ENCODE measurements at places on chromosomes 3 and 15. TPM values are rescaled to one million over a fixed set of nuclear protein-coding genes. Genes with fewer than 3 reads are reported as not detected.

The GALNT15 gene
- total RNA-seq: not detected

- no peak for DNase-seq
These were observed 232.1 kb upstream of the LYSMD4 start for GRCh38 chr15:99965376-99965775.

- no peak for DNase-seq
These were observed 22.8 kb upstream of the SLC15A2 start for GRCh38 chr3:121871430-121871829.

GRCh38 chr3:182716114-182716688 lies 77.1 kb upstream of the ATP11B start:
- no peak for DNase-seq

DNA sequence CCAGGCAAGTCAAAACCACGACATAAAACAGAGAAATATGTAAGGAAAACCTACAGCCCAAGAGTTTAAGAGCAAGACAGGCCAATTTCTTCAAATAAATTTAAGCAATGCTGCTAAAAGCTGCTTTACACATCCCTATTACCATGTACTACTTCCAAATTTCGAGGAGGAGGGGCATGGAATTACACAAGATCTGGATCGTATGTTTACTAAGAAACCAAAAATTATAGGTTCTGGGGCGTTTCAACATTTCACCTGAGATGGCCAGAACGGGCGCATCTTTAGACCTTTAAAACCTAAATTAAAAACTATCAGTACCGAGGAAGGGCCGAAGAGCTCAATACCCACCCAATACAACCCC lies 664 bp upstream of the NR2C2 start:
- no peak for DNase-seq

DNA sequence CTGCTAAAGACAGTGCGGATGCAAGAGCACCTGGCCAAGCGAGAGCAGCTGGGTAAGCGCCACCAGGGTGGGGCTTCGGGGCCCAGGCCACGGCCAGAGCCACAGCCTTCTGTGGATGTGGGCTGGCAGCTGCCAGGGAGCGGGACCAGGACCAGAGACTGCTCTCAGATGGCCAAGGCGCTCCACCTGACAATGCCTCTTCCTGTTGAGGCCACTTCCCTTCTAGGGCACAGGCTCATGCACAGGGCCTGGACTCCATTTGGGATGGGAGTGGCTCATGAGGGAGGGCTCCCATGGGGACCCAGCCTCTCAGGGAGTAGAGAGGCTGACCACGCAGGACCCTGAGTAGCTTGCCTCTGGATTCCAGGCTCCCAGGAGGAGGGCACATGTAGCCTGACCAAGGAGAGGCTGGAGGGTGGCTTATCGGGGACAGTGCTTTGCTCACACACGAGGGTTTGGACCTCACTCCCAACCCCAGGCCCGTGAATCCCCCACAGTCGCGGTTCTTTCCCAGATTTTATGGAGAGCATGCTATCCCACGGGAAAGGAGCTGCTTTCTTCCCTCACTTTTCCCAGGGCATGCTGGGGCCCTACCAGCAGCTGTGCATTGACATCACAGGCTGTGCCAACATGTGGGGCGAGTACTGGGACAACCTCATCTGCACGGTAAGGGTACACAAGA lies 25.1 kb downstream of the ACAA1 start:
- DNase-seq: no peak

DNA sequence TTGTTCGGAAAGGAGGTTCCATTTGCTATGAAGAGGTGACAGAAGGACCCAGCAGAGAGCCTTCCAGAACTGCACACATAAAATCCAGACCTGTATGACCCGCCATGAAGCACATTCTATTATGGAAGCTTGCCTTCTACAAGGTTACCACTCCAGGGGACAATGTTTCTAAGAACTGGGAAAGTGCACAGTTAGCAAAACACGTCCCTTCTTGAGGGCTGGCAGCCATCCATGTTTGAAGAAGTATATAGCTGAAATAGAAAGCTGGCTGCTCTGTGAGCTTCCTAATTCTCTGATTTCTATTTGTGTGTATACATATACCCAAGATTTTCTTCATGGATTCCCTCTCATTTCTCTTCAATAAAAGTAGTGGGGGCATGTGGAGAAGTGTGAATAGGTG lies 74.6 kb downstream of the CNTN3 start:
- DNase-seq: no peak

- no peak for DNase-seq
These were observed 9.0 kb downstream of the GASK1A start for GRCh38 chr3:42988097-42988496.

The ADCY5 gene
- not detected for total RNA-seq

The ACVR2B gene
- total RNA-seq: 4.5 TPM

DNA sequence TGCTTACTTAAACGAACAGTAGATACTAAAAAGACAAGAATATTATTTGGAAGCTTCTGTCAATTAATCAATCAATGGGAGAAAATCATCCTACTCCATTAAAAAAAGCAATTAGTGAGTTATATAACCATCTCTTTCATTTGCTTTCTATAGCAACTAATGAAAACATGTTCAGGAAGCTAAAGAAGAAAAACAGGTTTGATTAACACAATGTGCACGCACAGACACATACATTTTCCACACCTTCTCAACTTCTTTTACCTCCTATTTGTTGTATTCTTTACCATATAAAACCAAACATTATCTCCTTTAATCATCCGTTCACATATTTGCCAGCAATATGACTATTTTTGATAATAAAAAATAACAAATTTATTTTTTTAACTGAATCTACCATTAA lies 111.3 kb downstream of the GBE1 start:
- no peak for DNase-seq

The CD200R1 gene
- total RNA-seq: 6.4 TPM

- DNase-seq: no peak
These were observed 119.1 kb downstream of the ROBO2 start for GRCh38 chr3:77158730-77159581.

GRCh38 chr3:30320392-30320791 lies 286.0 kb upstream of the TGFBR2 start:
- DNase-seq: no peak

DNA sequence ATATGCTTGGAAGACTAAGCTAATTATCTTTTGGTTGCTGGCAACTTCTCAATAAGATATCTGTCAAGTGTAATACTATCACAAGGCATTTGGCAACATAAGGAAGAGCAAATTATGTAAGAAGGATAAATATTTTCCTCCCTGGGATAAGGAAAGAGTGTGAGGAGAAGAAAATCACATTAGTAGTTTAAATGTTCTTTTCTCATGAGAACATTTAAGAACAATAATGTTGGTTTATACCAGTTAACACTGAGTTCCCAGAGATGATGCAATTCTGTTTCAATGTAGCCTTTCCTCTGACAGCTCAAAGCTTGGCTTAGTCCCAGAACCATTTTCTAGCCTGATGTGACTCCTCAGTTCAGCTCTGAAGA lies 66.1 kb upstream of the NPHP3 start:
- no peak for DNase-seq

GRCh38 chr15:68700455-68701123 lies 120.1 kb downstream of the ANP32A start:
- no peak for DNase-seq

The EPHB3 gene
- total RNA-seq: 0.13 TPM

DNA sequence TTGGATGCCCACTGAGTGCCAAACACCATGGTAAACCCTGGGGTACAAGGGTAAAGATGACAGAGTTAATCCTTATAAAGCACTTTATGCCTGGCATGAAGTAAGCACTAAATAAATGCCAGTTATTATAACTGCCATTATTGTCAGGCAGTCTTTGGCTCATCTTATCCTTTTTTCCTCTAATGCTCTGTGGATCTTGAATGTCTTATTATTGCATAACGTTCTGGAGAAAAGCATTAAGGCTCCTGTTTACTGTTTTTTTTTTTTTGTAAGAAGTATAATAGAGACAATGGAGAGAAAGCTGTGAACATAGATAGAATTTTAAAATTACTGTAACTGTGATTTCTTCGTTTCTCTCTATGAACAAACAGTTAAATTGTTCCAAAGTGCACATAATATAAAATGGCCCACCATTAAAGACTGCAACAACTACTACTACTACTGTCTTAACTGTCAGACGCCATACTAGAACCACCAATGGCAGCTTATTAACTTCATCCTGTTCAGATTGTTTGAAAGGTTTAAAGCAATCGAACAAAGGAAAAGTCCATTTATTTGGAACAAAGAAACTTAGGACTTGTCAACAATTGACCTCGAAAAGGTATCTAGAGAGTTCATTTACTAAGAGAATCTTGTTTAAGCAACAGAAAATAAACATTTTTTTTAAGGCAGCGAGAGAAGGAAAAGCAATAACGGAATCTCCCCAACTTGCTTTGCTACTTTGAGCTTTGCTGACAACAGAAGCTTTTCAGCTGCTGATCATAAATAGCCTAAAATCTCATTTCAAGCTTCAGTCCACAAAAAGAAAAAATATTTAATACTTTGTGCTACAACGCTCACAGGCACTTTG lies 520.7 kb downstream of the ROBO1 start:
- DNase-seq: no peak

GRCh38 chr3:159534496-159534895 lies 454.1 kb upstream of the IL12A start:
- DNase-seq: no peak

The AHSG gene
- total RNA-seq: not detected

- DNase-seq: no peak
These were observed 117.7 kb downstream of the GBE1 start for GRCh38 chr3:81643721-81644120.

DNA sequence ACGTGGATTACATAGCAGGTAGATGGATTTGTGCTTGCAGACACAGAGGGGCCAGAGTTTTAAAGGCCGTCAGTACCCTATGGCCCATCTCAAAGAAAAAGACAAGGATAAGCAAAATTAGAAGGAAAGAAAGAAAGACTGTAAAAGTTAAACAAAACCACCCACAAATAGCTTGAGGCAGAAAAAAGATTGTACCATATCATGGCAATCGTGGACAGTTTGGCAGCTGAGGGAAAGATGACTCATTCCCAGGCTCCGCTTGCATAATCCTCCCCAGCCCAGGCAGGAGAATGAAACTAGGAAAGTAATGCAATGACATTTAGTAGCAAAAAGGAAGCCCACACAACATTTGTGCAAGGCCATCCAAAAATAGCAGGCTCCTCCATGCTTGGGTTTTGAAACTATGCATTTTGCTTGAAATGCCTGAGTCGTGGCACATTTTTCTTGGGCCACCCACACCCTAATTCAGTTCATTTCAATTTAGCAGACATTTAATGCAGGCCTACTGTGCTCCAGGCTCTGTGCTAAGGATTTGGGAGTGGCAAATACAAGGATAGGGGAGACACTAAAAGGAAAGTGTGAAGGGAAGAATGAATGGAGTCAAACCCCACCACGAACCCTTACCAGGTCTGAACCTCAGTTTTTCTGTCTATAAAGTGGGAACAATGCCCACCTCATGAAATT lies 40.9 kb upstream of the SMAD3 start:
- no peak for DNase-seq

The PFKFB4 gene
- 49.1 TPM for total RNA-seq

DNA sequence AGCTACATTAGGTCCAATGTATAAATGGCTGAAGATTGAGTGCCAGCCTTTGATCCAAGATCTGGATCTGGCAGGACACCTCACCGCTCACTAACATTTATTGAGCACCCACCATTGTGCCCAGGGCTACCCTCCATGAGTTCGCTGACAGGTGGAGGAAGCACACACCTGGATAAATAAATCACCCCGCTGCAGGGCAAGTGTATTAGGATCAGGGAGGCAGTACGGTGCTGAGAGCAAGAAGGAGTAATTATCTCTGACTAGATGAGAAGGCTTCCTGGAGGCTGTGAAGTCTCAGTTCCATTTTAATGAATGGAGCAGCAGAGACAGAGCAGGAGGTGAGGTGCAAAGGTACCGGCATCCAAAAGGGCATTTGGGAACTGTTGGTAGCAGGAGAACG lies 104.1 kb downstream of the LIPC start:
- DNase-seq: no peak

The PDZRN3 gene
- not detected for total RNA-seq

GRCh38 chr3:132292042-132292441 lies 25.2 kb upstream of the ACP3 start:
- no peak for DNase-seq

DNA sequence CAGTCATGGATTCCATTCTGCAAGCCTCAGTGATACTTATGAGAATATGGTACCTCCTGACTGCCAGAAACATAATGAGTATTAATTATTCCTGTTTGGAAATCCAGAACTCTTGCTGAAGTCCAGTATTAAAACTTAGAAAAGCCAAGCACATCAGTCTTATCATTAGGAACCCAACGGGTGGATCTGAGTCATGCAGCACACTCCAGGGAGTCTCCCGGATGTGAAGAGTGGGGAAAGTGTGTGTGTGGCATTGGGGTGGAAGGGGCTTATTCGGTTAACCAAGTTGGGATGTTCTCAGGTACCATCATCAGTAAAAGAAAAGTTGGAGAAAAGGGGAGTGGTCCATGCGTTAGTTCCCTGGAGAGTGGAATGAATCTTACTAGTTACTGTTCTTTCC lies 181.1 kb downstream of the PLCL2 start:
- no peak for DNase-seq

DNA sequence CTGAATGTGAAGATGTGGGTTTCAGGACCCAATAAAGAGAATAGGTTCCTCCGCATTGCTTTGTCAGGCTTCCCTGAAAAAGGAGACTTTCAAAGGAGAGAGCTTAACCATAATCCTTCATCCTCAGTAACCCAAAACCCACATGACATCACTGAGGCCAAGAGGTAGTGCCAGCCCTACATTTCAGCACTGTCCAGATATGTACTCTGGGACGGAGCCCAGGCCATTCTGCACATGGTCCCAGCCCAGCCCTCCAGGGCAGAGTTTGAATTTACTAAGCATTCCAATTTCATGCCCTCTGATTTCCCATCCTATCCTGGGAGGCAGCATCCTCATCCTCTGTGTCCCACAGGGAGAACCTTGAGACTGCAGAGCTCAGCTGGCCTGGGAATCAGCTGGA lies 210.5 kb downstream of the GABRB3 start:
- no peak for DNase-seq

DNA sequence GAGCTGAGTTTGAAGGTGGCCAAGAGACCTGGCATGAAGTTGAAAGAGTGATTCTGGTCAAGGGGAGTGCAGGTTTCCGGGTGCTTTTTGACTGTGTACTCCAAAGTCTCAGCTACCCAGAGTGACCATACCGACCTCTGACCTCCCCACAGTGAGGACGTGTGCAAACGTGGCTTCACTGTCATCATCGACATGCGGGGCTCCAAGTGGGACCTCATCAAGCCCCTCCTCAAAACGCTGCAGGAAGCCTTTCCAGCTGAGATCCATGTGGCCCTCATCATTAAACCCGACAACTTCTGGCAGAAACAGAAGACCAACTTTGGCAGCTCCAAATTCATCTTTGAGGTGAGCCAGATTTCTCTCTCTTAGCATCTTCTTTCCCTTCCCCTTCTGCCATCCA lies 272.4 kb upstream of the ROPN1 start:
- no peak for DNase-seq

All from activated CD8-positive, alpha-beta T cell treated with anti-CD3 and anti-CD28 coated beads, Interleukin-2, amount 10 ng/mL, durations not matched to agents 7 days and 5 days (primary cell).